NCI-H1417 treated with DMSO at 0.1 percent for 48 hours (cell line): ENCODE measurements at places on chromosomes 4 and X.

DNA sequence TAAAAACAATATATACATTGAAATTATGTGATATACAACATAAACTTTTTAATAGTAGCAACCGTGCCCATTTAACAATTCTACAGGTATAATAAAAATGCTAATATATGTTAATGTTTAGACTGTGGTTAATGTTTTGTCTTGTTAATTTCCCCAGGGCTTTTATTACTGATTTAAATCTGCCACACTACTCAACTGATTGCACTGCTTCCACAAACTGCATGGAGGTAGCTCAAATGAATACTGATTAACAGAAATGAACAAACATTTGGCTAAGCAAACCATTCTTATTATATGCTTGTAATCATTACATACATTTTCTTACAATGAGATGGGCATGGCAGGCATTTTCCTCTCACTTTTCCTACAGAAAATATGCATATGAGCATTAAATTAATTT, 275.9 kb downstream of the GPC3 start:
- DNase-seq: no peak

- no peak for DNase-seq
These were observed 114.8 kb upstream of the MAP9 start for GRCh38 chr4:155491336-155492120.

DNA sequence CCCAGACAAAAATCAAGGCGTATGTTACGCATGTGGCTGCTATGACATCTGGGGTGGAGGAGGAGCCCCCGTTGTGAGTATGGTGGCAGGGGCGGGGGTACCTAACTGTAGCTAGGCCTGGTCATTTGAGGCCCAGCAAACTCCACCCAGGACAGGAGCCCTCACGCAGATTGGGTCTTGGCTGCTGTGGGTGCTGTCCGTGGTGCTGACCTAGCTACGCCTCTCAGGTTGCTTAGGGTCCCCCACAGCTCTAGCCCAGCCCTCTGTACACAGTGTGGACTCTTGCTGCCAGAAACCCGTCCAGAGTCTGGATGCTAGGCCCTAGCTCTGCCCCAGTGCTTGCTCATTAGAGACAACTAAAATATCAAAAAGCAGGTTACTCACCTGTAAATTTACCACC, 146.7 kb upstream of the PSAPL1 start:
- DNase-seq: no peak

DNA sequence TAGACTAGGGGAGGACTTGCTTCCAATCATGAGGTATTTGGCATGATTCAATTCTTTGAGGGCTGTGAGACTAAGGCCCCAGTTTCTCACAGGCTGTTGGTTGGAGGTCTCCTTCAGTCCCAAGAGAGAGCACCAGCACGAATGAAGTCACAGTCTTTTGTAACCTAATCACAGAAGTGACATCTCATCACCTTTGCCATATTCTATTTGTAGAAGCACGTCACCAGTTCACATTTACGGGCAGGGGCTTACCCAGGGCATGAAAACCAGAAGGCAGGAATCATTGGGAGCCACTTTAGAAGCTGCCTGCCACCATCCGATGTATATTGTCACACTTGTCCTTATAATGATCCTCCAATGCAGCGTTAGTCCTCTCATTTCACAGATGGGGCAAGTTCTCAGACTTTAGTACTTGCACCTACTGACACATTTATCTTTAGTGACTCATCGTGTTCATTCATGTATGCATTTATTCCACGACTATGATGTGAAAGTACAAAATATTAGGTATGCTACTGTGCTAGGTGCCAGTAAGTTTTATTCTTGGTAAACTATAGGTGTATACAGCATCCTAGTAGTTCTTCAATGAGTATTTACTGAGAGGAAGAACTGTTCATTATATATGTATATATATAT, 163.8 kb upstream of the PGRMC2 start:
- DNase-seq: no peak

- peak; percentile 72 for DNase-seq
These were observed 33.4 kb upstream of the RBM47 start for GRCh38 chr4:40662962-40663604.

DNA sequence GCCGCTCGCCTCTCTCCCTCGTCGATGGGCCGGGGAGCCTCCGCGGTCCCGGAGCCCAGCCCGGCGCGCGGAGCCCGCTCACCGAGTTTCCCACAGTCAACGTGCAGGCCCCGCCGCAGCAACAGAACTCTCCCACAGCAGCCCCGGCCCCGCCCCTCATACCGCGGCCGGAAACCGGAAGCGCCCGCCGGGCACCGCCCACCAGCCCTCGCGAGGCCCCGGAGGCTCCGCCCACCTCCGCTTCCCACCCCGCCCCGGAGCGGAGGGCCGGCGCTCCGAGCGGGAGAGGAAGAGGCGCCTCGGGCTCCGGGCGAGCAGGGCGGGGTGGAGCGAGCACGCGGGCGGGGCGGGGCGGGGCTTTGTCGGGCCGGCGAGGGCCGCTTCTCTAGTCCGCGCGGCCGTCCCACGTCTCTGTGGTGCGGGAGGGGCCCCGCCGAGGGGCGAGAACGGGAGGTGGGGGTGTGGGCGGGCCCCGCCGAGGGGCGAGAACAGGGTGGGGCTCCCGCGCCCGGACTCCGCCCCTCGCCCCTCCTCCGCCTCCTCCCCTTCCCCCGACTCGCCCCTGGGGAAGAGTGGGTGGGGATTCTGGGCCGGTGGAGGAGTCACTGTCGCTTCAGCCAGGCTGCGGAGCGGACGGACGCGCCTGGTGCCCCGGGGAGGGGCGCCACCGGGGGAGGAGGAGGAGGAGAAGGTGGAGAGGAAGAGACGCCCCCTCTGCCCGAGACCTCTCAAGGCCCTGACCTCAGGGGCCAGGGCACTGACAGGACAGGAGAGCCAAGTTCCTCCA, at the start of the genes ABCD1 and BCAP31:
Gene ABCD1 (plus strand): TSS at position 605 of the 787 bp plus-strand sequence. CDS start 411 bp downstream, outside the sequence.
Gene BCAP31 (minus strand): TSS at position 136 of the 787 bp plus-strand sequence. CDS start 1,143 bp downstream, outside the sequence.
- DNase-seq: no peak

DNA sequence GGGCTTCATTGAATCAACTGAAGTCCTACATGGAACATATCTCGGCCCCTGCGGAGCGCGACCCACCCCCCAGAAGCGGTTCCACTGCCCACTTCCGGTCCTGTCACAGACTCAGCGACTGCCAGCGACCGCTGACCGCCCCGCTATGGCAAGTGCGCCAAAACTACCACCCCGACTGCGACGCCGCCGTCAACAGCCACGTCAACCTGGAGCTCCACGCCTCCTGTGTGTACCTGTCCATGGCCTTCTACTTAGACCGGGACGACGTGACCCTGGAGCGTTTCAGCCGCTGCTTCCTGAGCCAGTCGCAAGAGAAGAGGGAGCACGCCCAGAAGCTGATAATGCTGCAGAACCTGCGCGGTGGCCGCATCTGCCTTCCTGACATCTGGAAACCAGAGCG, 14.8 kb upstream of the FAM47A start:
- no peak for DNase-seq

DNA sequence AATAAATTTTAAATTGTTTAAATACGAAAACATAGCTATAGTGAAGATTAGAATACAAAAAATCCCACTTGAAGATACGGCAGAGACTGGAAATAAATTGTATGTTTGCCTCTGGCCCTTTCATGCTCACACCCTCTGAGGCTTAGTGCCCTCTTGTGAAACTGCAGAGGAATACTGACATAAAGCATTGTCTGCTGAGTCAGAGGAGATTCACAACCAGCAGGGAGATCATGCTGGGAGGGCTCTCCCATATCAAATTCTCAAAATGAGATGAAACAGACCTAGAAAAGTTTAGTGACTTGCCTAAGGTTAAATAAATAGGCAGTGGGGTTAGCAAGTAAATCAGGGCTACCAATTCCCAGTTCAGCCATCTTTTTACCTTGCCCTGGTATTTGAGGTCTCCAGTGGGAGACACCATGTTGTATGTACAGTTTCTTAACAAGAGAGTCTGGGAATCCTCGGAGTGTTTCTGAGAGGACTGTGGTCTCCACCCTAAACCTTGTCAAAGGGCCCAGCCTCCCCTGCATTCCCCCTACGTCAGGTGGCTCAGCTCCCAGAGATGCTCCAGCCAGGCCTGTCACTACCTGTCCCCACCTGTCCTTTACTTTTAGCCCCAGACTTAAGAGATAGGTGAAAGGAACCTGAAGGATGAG, 581.4 kb upstream of the DIPK2B start:
- DNase-seq: no peak

- no peak for DNase-seq
These were observed 47.6 kb downstream of the ADD1 start for GRCh38 chr4:2891294-2891693.

- DNase-seq: no peak
These were observed 791 bp downstream of the SMIM20 start for GRCh38 chr4:25914670-25915352.

DNA sequence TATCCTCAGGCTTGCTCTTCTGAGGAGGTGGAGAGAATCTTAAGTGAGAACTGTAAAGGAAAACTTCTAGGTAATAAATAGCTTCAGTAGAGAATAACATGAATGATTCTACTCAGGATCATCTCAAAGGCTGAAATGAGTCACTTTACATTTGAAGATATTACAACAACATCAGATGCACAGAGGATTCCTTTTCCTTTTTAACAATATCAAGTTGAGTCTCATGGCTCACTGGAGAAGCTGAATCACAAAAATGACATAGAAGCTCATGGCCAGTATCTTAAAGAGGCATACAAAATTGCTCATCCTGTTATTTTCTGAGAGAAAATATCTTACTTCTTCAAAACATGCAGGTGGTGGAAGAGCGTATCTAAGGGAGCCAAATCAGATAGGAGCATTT, 72.5 kb upstream of the EMCN start:
- DNase-seq: no peak

- DNase-seq: no peak
These were observed 110.3 kb downstream of the MTNR1A start for GRCh38 chr4:186445040-186445439.

DNA sequence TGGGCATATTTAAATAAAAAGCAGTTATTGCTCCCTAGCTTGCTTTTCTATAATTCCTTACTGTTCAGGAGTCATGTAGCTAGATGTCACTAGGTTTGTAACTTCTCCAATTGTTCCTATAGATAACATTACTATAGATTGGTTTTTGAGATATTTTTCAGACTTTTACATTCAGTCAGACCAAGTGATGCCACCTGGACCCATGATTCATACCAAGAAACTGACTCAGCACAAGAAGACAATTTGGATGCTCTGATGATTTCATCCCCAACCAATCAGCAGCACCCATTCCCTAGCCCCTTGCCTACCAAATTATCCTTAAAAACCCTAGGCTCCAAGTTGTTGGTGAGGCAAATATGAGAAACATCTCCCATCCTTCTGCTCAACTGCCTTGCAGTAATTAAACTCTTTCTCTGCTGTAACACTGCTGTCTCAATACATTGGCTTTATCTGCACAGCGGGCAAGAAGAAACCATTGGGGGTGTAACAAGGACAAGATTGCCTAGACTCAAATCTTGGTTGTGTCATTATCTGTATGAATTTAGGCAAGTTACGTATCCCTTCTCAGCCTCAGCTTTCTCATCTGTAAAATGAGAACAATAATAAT, 11.8 kb upstream of the NEIL3 start:
- DNase-seq: no peak

DNA sequence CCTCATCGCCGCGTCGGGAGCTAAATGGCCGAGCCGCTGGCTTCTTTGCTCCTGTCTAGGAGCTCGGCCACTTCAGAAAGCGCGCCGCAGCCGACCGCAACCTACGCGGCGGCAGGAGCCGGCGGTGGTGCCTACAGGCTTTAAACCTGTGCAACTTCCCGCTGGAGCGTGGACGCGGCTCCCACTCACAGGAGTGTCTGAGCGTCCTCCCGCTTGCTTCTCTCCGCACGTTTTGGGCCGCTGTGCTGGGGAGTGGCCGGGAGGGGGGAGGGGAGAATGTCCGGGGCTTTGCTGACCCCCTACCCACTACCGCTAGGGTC, 1.0 kb downstream of the NHSL2 start:
- DNase-seq: no peak

GRCh38 chr4:53147711-53148110, 218.2 kb downstream of the SCFD2 start:
- no peak for DNase-seq

GRCh38 chr4:153758688-153759406, 977 bp downstream of the RNF175 start:
- DNase-seq: no peak

- DNase-seq: no peak
These were observed 419.6 kb downstream of the BCOR start for GRCh38 chrX:39677978-39678791.

DNA sequence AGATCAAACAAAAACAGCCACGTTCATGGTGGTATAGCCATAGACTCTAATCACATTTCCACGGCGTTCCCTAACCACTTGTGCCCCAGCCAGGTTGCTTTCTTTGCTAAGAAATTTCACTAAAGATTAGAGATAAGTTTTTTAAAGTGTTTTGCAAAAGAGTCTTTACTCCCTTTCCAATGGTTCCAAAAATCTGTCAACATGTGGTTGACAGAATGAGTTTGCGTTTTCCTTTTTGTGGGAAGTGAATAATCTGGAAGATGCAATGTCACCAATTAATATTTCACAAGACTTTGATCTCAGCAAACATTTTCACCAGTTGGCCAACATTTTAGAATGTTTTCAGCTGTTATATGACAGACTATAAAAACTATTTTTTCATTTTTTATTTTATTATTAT, 35.3 kb downstream of the CXCL1 start:
- DNase-seq: no peak

DNA sequence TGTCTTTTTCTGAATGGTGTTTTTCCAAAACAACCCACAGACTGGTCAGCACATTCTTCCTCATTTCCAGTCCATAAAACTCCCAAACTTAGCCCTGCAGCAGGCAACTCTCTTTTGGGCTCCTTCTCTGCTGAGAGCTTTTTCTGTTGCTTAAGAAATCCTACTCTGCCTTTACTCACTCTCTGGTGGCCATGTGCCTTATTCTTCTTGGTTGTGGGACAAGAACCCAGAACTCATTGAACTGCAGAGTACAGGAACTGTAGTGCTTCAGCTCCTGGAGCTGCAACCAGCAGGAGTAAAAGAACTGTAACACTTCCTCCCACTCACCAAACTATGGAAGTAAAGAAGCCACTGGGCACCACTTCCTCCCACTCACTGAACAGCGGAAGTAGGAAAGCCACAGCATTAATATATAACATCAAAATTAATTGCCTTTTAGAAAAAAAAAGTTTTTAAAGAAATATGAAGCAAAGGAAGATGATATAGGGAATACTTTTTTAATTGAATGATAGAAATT, 864.1 kb upstream of the PCDH10 start:
- DNase-seq: no peak

DNA sequence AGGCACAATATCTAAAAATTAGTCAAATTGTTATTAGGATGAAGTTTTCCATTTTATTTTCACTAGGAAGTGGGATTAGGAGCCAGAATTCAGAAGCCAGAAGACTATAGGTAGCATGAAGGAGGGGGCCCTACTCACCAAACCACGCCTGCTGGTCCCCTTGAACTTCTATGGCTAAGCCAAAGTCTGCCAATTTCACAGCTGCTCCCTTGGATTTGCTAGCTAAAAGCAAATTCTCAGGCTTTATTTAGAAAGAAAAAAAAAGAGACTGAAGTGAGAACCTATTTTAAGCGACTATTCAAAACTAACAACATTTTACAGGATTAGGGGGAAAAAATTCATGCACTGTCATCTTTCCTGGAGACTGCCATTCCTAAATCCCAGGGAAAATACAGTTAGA, 224.3 kb downstream of the CAMK2D start:
- DNase-seq: no peak

- DNase-seq: no peak
These were observed 59.3 kb downstream of the ELOVL6 start for GRCh38 chr4:110139111-110139510.
